Activated T-cell treated with anti-CD3 and anti-CD28 coated beads for 24 hours (primary cell): ENCODE measurements at places on chromosomes 1 and 21.

DNA sequence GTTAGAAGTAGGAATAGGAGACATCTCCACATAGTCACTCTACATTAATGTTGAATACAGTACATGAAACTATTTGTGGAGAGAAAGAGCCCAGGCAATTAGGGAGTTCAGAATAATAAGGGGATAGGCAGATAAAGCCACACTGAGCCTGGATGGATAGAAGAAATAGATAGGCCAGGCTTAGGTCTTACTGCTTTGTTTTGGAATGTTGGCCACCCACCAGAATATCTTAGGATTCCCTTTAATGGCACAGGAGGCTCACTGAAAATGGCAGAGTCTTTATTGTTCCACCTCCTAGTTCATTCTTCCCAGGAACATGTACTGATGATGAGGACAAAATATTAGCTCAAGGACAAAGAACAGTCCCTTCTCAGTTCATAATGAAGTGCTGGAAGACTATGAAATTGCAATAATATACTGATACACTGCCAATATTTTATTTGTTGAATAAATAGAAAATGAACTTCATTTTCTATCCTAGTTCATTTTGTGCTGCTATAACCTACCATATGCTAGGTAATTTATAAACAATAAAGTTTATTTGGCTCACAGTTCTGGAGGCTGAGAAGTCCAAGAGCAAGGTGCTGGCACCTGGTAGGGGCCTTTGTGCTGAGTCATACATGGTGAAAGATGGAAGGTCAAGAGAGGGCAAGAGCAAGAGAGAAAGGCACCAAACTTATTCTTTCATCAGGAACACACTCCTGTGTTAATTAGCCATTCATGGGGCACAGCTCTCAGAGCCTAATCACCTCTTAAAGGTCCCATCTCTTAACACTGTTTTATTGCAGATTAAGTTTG lies 87.3 kb downstream of the TBX15 start:
- no peak for DNase-seq

DNA sequence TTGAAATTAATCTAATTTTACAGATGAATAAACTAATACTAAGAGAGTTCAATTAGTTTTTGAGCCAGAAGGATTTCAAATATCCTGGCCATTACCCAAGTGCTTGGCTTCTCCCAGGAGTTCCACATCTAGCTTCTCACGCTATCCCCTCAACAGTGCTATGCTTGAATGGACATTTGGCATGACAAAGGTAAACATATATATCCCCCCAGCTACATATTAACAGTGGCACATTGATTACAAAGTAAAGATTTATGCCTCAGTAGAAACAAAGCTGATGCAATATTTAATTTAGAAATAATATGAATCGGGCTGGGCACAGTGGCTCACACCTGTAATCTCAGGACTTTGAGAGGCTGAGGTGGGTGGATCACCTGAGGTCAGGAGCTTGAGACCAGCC lies 434.6 kb upstream of the PRMT6 start:
- DNase-seq, result no peak

DNA sequence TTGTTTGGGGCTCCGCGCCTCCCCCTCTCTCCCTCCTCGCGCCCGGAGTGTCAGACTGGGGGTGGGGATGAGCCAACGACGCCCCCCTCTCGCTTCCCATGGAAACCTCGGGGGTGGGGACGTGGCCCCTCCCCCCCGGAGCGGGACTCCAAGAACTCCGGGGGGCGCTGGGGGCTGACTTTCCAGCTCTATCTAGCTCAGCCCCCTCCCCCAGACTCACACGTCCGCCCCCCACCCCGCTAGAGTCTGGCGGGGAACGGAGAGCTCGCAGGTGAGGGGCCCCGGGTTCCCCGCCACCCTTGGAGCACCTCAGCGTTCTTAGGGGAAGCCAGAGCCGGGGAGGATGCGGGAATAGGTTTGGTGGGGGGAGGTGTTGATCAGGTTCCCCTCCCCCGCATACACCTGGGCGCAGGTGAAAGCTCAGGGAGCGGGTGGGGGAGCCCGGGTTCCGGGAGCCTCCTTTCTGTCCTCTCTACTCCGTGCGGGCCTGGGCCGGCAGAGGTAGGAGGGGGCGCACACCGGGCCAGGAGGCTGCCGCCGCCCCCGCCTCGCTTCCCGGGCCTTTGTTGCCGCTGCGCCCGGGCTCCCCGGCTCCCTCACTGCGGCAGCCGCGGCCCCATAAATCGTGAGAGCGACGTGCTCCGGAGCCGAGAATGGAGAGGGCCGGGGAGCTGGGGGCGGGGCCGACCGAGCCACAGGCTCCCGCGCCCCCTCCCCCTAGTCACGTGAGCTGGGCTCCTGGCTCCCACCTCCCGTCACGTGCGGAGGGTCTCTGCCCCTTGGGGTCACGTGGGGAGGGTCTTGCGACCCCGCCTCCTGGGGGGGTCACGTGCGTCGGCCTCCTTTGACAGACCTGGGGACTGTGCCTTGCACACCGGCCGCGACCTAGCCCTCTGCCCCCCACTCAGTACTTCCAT lies 1.9 kb downstream of the EFNA3 start:
- no peak for DNase-seq

DNA sequence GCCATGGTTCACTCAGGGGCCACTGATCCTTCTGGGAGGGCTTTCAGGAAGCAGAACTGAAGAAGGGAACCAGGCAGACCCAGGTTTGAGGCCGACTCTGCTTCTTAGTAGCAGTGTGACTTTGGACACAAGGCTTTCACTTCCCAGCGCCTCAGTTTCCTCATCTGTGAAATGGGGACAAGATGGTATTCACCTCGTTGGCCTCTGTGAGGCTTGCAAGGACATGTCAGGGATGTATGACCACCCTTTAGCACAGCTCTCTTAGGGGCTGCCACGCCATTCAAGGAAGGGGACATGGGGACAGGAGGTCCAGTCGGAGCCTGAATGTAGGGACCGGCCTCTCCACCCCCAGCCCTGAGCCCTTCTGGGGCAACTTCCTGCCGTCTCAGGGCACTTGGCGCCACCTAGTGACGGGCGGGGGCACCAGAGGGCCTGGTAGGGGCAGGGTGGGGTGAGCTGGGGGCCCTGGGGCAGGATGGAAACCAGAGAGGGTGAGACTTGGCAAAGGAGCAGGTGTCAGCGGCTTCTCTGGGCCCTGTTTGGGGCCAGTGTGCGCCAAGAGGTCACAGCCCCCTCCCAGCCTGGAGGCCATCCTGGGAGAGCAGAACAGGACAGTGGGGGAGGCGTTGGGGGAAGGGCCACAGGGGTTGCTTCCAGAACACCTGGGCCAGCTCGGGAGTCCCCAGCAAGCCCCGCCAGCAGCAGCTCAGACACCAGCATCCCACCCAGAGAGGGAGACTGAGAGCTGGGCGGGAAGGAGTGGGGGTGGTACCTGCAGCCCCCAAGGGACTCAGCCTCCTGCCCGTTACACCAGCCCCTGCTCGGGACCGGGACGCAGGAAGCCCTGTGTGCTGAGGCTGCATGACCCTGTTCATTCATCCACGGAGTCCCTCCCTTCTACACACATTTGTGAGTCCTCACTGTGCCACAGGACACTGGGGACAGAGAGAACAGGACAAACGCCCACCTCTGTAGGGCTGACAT lies 102.5 kb upstream of the TARDBP start:
- peak; percentile 49 for DNase-seq

DNA sequence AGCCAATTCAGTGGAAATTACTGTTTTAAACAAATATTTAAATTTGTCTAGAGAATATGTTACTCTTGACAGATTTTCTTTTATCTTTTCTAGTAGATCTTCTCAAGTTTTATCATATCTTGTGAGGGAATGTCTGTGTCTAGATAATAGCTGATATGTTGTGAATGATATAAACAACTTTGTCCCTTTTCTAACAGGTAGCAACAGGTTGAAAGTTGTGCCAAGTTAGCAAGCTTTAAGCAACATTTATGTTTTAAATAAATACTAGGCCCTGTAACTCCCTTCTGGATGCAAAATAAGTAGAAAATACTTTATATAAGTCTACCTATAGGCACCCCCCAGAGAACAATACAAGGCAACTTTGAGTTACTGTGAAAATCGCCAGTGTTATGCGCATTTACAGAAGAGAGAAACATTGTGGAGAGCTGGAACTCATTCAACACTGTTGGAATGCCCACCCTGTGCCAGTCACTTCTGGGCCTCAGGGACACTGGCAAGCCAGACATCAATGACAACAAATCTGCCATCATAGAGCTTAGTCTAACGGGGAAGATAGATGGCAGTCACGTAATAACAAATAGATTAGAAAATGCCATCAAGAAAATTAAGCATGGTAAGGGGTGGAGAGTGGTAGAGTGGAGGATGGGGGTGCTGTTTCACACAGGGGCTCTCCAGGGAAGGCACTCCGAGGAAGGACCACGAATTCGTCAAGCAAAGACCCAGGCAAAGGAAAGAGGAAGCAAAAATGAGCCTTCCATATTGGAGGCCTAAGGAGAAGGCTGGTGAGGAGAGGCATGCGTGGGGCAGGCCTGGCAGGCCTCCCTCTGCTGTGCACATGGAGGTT lies 4.4 kb downstream of the MAP3K21 start:
- no peak for DNase-seq

GRCh38 chr1:233631810-233632405 lies 18.0 kb downstream of the KCNK1 start:
- DNase-seq, result no peak

DNA sequence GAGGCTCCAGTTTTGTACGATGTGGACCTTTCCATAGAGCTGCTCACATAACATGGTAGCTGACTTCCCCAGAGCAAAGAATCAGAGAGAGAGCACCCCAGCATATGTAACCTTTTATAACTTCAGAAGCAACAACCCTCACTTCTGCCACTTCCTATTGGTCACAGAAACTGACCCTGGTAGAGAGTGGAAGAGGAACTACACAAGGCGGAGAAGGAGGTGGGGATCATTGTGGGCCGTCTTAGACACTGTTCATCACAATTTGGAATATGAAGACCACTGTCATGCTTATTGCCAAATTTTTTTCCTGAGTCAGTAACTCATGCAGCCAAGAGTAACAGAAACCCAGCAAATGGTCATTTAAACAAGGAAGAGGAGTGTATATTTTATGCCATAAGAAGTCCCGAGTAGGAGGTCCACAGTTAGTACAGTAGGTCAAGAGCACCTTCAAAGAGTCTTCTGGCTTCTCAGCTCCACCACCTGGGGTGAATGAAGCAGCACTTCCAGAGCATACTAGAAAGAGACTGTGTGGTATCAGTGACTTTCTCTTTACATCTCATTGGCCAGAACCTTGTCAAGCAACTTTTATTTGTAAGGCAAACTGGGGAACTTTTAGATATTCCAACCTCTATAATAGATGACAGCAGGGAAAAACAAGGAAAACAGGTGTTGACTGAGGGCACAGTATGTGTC lies 71.8 kb downstream of the ODF2L start:
- DNase-seq, result no peak

GRCh38 chr1:178688244-178688643 lies 36.8 kb upstream of the RALGPS2 start:
- DNase-seq, result no peak

- DNase-seq, result no peak
Observed at GRCh38 chr1:156577550-156577949, 2.0 kb upstream of the TTC24 start.

GRCh38 chr1:230781594-230781993 lies 34.4 kb downstream of the CAPN9 start:
- no peak for DNase-seq

GRCh38 chr21:38654580-38654979 lies 151.1 kb upstream of the ETS2 start:
- no peak for DNase-seq

DNA sequence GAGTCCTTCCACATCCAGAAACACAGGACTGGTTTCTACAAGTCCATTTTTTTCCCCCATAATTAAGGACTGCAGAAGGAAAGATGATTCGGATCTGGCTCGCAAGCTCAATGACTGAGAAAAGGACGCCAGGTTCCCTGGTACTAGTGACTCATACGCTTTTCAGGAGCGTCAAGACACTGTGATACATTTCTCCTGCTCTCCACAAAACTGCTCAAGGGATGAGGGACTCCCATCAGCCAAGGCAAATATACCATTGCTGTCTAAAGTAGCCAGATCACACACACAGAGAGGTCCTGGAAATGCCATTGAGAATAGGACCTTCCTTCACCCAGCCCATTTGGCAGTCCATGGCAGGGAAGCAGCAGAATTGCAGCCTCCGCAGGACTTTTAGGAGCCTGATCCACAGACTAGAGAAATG lies 253.6 kb upstream of the IRF2BP2 start:
- DNase-seq, result no peak

- no peak for DNase-seq
Observed at GRCh38 chr21:38830671-38831525, 25.2 kb downstream of the ETS2 start.

- no peak for DNase-seq
Observed at GRCh38 chr1:24189528-24189927, 2.4 kb upstream of the IFNLR1 start.

GRCh38 chr1:202085682-202086373 lies 36.9 kb upstream of the GPR37L1 start:
- DNase-seq, result no peak

DNA sequence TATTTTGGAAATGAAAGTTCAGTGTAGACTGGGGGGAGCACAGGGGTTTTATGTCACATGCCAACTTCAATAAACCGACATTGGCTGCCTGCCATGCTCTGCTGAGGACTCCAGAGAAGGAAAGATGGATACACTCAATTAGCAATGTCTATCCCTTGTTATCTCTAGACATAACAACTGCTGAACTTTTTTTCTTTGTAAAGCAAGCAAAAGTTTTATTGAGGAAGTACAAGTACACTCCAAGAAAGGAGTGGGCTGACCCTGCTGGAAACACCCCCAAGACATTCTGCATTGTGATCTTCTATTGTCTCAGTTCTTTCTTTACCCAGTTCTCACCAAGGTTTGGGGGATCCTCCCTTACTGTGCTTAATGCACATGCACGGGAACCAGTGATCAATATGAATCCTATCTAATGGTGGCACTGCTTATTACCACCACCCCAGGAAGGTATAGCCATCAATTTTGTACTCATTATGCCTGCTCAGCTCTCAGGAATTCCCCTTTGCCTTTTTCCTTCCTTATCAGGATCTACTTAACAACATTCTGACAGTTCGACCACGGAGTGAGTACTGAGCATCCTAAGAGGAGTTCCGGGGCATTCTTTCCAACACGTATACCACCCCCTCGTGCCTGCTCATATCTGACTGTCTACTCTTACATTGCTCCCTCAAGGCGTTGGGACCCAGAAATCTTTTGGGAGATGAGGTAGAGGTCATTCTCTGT lies 28.7 kb downstream of the SYNJ1 start:
- DNase-seq, result no peak

DNA sequence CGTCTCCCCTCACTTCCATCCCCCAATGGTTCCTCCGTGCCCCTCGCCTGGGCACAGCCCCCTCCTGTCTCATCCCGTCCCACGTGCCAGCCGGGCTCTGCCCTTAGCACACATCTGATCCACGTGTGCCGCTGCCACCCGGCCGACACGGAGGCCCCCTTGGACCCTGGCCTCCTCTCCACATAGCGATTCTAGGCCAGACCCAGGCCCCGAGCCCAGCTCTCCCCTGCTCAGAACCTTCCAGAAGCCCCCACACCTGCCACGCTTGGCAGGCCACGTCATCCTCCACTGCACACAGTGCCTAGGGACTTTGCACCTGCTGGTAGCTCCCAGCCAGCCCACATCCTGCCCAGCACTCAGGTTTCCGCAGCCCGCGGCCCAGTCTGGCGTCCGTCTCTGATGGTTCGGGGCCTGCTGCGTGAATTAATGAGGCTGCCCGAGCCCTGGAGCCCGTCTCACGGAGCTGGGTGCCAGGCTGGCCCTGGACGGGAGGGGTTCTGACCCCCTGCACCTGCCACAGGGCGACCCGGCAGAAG lies 20.1 kb downstream of the PLCH2 start:
- no peak for DNase-seq
